ENCODE measurements at places on chromosomes 11 and 22.

GRCh38 chr11:65427691-65428577 is 5.3 kb downstream of the NEAT1 start:
- DNase-seq = no peak

DNA sequence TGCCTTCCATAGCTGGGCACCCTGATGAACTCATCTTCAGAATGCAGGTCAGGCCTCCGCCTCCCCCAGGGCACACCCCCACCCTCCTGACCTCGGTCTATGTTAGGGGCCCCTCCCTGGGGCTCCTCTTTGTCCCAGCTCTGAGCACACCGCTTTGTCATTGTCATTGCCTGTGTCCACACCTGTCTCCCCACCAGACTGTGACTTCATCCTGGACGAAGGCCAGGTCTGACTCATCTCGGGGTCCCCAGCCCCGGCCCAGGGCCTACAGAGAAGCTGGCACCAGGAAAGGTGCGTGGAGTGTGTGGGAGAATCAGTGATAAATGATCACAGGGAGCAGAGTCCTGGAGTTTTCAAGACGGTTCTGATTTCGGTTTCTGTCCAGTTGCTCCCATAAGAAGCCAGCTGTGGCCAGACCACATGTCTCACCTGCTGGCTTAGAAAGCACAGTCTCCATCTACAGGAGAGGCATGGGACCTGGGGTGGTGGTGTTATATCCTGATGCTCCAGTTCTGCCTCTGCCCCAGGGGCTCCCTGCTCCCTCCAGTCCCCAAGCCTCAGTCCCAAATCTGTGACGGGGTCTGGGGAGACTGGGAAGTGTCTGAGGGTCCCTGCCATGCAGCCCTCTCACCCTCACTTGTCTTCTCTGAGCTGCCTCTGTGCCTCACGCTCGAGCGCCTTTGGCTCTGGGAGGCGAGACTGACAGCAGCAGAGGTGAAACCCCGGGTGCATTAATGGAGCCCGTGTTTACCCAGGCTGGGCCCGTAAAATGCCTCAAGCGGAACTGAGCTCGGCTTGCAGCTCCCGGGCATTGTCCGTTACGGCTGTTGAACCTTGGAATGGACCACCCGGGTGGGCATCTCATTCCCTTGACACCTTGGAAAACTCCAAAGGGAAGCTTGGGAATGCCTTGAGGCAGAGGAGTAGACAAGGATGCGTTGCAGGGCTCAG is 85.5 kb upstream of the WNT11 start:
- DNase-seq = no peak

GRCh38 chr22:27252282-27253049 is 549.1 kb downstream of the MN1 start:
- DNase-seq = peak; percentile 88

GRCh38 chr11:85762226-85762625 is 48.7 kb downstream of the SYTL2 start:
- peak; percentile 25 for DNase-seq

GRCh38 chr22:36104435-36104834 is 56.1 kb downstream of the APOL3 start:
- DNase-seq = no peak

- no peak for DNase-seq
Measured at GRCh38 chr22:44634426-44635321, 67.3 kb upstream of the PRR5 start.

- no peak for DNase-seq
Measured at GRCh38 chr22:49849161-49850020, 4.3 kb upstream of the ZBED4 start.

DNA sequence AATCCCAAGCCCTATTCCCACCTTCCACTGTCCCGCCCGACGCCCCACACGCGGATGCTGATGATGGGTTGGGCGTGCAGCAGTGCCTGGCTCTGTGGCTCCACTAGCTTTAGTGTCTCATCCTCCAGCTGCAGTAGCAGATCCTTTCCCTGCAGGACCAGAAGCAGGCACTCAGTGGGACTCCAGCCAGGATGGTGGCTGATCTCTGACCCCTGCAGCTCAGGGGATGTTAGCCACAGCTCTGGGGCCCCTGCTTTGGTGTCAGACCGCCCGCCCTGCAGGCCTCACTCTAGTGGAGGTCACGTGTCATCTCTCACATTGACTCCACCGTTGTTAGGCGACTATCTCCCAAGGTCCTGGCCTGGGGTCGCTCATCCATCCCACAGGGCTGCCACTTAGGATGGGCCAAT is 11.8 kb downstream of the SMPD1 start:
- no peak for DNase-seq

DNA sequence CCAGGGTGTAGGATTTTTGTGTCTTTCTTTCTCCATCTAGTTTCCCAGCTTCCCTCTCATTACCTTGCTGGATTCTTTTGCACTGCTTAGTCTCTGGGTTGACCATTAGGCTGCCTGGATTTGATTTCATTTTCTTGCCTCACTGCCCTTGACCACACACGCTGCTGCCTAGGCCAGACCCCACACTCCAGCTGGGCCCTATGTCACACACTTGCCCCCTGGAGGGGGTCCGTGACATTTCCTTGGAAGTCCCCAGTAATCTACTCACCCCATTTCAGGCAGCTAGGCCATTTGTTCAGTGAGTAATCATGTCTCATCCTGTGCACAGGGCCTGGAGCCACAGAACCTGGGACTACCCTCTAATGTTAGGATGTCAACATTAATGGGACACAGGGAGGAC is 81.9 kb upstream of the SPON1 start:
- DNase-seq = no peak

- no peak for DNase-seq
Measured at GRCh38 chr11:47928426-47928825, 51.9 kb upstream of the PTPRJ start.

DNA sequence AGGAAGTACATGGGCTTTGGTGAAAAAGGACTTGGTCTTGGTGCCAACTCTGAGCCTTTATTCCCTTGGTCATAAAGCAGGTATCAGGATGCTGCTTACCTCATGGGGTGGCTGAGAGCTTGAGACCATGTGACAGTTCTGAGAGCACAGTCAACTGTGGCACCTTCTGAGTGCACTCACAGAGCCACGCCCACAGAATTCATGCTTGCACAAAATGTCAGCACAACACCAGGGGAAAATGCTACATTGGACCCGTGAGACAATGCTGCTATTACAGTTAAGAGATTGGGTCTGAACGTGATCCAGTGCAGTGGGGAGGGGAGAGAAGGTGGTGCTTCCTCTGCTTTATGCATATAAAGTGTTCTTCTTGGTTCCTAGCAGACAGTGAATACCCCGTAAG is 79.5 kb upstream of the SPON1 start:
- no peak for DNase-seq

- DNase-seq = peak; percentile 63
Measured at GRCh38 chr11:58573451-58574104, 2.1 kb downstream of the LPXN start.

DNA sequence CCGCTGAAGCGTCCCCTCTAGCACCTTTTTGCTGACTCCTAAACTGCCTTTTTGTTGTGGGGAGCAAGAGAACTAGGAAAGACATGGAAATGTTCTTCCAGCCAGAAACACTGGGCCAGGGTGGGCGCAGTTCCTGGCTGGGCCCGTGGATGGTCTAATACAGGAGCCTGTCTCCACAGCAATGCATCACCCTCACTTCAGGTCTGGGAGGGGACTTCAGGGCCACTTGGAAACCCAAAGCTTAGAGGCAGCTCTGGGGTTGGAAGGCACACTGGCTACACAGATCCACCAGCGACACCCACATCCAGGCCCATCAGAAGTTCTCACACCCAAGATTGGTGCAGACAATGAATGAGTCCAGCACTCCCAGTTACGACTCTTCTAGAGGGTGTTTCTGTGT is 120.3 kb downstream of the ETS1 start:
- no peak for DNase-seq

- no peak for DNase-seq
Measured at GRCh38 chr11:47566149-47566698, 825 bp downstream of the PTPMT1 start.

- DNase-seq = no peak
Measured at GRCh38 chr11:99632969-99633368, 612.2 kb downstream of the CNTN5 start.

- no peak for DNase-seq
Measured at GRCh38 chr11:110951037-110951949, 239.1 kb upstream of the ARHGAP20 start.

GRCh38 chr11:127136438-127136837 is 135.9 kb upstream of the KIRREL3 start:
- no peak for DNase-seq

DNA sequence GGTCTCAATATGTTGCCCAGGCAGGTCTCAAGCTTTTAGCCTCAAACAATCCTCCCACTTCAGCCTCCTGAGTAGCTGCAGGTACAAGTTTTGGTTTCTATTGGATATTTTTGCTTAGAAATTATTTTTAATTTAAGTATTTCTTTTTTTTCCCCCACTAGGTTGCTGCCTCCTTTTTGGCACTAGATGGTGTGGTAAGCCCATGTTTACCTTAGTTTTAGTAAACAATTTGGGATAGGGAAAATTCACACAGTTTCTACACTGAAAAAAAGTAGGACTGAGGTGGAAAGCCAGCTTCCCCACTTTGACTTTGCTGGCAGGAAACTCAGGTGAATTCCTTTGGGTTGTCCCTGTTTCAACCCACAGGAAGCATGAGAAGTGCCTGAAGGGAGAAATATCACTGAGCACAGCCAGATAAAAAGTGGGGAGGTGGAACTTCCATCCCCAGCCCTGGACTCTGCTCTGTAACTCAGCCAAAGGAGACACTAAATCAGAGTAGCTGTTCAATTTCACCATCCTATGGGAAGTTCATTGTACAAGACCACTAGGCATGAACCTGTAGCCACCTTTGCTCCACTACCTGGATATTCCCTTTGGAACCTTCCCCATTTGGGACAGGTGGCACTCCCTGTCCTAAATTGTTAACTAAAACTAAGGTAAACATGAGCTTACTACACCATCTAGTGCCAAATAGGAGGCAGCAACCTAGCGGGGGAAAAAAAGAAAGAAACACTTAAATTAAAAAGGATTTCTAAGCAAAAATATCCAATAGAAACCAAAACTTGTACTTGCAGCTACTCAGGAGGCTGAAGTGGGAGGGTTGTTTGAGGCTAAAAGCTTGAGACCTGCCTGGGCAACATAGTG is 154.4 kb upstream of the FAT3 start:
- no peak for DNase-seq

DNA sequence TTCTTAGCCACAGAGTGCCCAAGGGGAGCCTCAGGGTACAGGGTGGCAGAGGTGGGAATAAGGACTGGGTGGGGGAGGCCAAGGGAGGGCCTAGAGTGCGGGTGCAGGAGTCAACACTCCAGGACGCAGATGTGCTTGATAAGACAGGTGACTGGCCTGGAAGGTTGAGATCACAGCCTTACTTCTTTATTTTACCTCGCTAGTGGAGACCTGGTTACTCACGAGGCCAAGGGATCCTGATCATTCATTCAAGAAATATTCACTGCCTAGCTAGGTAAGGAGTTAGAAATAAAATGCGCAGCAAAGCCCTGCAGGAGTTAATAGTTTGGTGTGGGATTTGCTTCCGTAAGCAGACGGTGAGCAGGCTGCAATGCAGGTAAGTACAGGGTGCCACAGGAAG is 13.2 kb upstream of the PEX26 start:
- DNase-seq = no peak

DNA sequence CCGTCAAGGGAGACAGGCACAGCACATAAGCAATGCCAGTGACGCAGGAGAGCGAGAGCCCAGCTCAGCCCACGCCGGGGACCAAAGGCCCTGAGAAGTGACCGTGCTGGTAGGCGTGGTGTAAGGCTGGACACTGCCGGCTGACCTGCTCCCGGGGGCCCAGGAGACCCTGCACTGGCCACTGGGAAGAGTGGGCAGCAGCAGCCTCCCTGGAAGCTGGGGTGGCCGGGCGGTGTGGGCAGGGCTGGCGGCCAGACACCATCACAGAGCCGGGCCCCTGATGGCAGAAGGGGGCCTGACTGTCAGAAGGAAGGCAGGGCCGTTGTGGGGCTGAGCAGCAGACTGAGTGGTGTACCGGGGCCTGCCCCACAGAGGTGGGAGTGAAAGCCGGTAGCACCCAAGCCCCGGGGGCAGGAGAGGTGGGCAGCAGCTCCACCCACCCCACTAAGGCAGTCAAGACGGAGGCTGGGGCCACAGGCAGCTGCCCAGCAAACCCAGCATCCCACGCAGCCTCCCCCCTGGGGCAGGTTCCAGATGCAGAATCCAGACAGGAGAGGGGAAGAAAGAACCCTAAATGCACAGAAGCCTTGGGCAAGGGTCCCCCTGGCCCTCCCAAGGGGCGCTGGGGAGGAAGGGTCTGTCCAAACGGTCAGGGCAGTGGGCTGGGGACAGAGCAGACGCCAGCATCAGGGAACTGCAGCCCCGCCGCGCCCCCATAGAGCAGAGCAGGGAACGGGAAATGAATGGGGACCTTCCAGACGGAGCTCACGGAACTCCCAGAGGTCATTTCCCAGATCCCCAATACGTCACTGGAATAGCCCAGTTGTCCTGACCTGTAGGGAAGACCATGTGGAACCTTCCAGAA is 205.2 kb downstream of the BRD1 start:
- DNase-seq = no peak

GRCh38 chr11:71101606-71102005 is 150.8 kb downstream of the SHANK2 start:
- no peak for DNase-seq

GRCh38 chr11:35223991-35224390 is 85.0 kb downstream of the CD44 start:
- no peak for DNase-seq

DNA sequence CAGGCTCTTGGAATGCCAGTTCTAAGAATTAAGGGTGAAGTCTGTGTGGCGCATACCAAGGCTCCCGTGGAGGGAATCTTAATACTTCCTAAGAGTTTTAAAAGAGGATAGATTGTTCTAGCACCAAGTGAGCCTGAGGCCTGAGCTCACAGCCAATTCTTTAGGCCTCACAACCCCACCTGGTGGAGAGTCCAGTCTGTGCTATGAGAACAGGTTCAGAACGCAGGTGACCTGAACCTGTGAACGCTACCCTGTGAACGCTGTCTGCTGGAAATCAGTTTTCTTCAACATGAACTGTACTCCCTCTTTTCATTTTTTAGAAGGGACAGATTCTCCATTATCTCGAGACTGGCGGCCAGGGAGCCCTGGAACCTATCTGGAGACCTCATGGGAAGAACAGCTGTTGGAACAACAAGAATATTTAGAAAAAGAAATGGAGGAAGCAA is 43.2 kb upstream of the DLAT start:
- DNase-seq = peak; percentile 41

- DNase-seq = no peak
Measured at GRCh38 chr22:47022075-47022473, 259.6 kb downstream of the TBC1D22A start.

DNA sequence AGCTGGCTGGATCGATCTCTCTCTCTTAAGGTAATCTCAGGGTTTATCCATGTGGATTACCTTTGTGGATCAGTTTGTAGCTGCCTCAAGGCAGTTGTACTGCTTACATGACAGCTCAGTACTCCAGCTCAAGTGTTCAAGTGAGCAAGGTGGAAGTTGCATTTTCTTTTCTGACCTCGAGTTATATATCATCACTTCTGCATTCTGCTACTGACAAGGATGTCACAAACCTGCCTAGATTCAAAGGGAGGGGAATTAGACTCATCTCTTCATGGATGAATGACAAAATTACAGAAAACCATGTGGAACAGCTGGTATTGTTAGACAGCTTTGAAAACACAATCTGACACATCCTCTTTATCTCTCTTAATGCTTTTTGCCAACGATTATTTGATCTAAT is 6.1 kb upstream of the TCN2 start:
- no peak for DNase-seq

Data from AG20443 (cell line).